Activated naive CD8-positive, alpha-beta T cell treated with anti-CD3 and anti-CD28 coated beads, Interleukin-2, amount 10 ng/mL, durations not matched to agents 7 days and 5 days (primary cell): ENCODE measurements at places on chromosomes 4 and X. TPM values are rescaled to one million over a fixed set of nuclear protein-coding genes. Genes with fewer than 3 reads are reported as not detected.

- no peak overlapping the region for H3K4me3 ChIP-seq
- no peak overlapping the region for H3K27ac ChIP-seq
- peaks cover 56% of the 10 kb centered on the region for H3K4me1 ChIP-seq
- no peaks in the 10 kb centered on the region for H3K27me3 ChIP-seq
- no peak for DNase-seq
Measured at GRCh38 chr4:10184501-10184938, 67.9 kb upstream of the WDR1 start.

The CNKSR2 gene
- 9.2 TPM for total RNA-seq

DNA sequence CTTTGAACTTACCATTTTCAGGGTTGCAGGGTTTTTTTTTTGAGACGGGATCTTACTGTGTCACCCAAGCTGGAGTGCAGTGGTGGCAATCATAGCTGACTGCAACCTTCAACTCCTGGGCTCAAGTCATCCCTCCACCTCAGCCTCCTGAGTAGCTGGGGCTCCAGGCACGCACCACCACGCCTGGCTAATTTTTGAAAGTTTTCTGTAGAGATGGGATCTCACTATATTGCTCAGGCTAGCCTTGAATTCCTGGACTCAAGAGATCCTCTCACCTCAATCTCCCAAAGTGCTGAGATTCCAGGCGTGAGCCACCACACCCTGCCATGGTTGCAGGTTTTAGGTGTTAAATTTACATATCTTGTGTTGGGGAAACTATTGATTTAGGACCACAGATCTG lies 64.5 kb downstream of the STOX2 start:
- H3K4me1 ChIP-seq, result peaks cover 2% of the 10 kb centered on the region
- no peak for DNase-seq
- H3K36me3 ChIP-seq, result no peaks in the 10 kb centered on the region
- H3K27ac ChIP-seq, result no peak overlapping the region
- H3K4me3 ChIP-seq, result no peak overlapping the region

The AMBN gene
- total RNA-seq, result not detected

- H3K27ac ChIP-seq, result peak overlapping the region; percentile 47
- H3K27me3 ChIP-seq, result peaks cover 10% of the 10 kb centered on the region
- no peak for DNase-seq
- no peak overlapping the region for H3K4me3 ChIP-seq
- H3K4me1 ChIP-seq, result peaks cover 22% of the 10 kb centered on the region
Measured at GRCh38 chr4:2785613-2786012, 7.3 kb upstream of the SH3BP2 start.

DNA sequence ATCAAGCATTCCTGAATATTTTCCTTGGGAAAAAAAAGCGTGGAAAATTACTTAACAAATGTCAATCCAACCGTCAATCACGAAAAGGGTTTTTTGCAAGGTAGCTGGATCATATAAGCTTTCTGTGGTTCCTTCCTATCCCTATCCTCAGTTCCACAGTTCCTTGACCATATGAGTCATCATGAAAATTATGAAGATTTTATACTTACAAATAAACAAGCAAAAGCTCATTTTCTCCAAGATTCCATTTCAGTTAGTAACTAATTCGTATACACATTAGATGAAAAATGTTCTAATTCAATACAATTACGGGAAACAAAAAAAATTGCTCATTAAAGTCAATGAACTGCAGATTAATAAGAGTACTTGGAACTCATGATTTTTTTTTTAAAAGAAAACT lies 228.8 kb downstream of the NSUN7 start:
- no peak overlapping the region for H3K4me3 ChIP-seq
- DNase-seq, result no peak
- H3K27me3 ChIP-seq, result peaks cover 16% of the 10 kb centered on the region
- H3K36me3 ChIP-seq, result no peaks in the 10 kb centered on the region
- H3K27ac ChIP-seq, result no peak overlapping the region

GRCh38 chr4:75189711-75190335 lies 256.9 kb downstream of the PARM1 start:
- H3K27me3 ChIP-seq, result no peaks in the 10 kb centered on the region
- no peaks in the 10 kb centered on the region for H3K36me3 ChIP-seq
- no peak overlapping the region for H3K27ac ChIP-seq
- no peaks in the 10 kb centered on the region for H3K4me1 ChIP-seq
- no peak for DNase-seq

DNA sequence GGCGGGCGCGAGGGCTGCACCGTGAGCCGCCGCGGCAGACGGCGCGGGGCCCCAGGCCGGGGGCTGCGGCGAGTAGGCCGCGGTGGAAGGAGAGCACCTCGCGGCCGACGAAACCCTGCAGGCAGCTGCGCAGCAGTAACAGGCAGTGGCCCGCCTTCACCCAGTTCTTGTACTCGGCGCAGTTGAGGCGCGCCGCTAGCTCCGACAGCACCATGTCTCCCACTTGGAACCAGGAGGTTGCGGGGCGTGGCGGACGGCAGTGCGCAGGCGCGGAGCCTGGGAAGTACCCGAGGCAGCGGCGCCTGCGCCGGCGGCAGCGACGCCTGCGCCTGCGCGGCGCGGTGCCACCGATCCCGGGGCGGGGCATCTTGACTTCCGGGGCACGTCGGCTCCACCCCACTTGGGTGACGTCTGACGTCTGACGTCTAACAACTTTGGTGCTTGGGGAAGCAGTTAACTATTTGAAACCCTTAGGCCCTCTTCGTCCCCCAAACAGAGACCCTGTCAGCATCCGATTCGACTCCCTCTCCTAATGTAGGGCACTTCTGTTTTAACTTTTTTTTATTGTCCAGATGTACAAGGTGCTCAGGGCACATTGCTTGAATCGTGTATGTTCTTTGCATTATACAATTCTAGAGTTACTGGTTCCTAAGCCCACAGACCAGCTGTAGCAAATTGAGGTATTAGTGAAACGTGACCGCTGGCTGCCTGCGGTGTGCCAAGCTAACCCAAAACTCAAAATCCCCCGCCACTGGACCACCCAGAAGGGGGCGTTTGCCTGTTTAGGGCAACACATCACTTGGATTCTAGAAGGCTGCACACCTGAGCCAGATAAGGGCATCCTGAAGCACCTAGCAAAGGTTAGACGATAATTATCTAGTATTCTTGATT lies at the start of gene CXorf38:
TSS of gene CXorf38 (minus strand) at position 255 of the 891 bp plus-strand sequence. CDS start at position 214, 41 bp downstream.
- H3K27me3 ChIP-seq, result no peaks in the 10 kb centered on the region
- H3K4me1 ChIP-seq, result peaks cover 14% of the 10 kb centered on the region
- peak within 1 kb of the TSS; percentile 97 for H3K27ac ChIP-seq
- peaks cover 16% of the 10 kb centered on the region for H3K36me3 ChIP-seq
- DNase-seq, result peak; percentile 91

GRCh38 chr4:34258176-34258575 lies 1986.1 kb downstream of the ARAP2 start:
- no peaks in the 10 kb centered on the region for H3K36me3 ChIP-seq
- no peaks in the 10 kb centered on the region for H3K27me3 ChIP-seq
- H3K4me3 ChIP-seq, result no peak overlapping the region
- no peak for DNase-seq
- H3K27ac ChIP-seq, result no peak overlapping the region
- H3K4me1 ChIP-seq, result no peaks in the 10 kb centered on the region

GRCh38 chr4:94766856-94767255 lies 9.1 kb downstream of the BMPR1B start:
- no peaks in the 10 kb centered on the region for H3K4me1 ChIP-seq
- no peak overlapping the region for H3K4me3 ChIP-seq
- H3K27ac ChIP-seq, result no peak overlapping the region
- no peaks in the 10 kb centered on the region for H3K36me3 ChIP-seq
- H3K27me3 ChIP-seq, result peaks cover 26% of the 10 kb centered on the region

DNA sequence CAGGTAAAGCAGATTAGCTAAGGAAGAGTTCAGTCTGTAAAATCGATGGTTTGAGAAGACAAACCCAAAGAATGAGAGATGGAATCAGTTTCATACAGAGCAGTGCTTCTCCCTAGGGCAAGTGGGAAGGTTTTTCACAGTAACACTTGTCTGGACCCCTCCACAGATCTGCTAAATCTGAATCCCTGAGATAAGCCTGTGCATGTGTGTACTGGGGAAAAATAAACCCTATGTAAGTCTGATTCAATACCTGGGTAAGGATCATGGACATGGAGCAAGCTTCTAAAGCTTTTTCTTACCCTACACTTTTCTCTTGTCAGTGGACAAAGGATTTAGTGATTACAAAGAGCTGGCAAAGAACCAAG lies 13.6 kb downstream of the ELOVL6 start:
- H3K4me1 ChIP-seq, result peaks cover 11% of the 10 kb centered on the region
- H3K27ac ChIP-seq, result no peak overlapping the region
- H3K27me3 ChIP-seq, result no peaks in the 10 kb centered on the region
- H3K4me3 ChIP-seq, result no peak overlapping the region

- no peak overlapping the region for H3K27ac ChIP-seq
- H3K36me3 ChIP-seq, result peaks cover 36% of the 10 kb centered on the region
- H3K27me3 ChIP-seq, result no peaks in the 10 kb centered on the region
- DNase-seq, result no peak
Measured at GRCh38 chrX:2345562-2345961, 155.2 kb downstream of the DHRSX start.

The ENAM gene
- not detected for total RNA-seq

DNA sequence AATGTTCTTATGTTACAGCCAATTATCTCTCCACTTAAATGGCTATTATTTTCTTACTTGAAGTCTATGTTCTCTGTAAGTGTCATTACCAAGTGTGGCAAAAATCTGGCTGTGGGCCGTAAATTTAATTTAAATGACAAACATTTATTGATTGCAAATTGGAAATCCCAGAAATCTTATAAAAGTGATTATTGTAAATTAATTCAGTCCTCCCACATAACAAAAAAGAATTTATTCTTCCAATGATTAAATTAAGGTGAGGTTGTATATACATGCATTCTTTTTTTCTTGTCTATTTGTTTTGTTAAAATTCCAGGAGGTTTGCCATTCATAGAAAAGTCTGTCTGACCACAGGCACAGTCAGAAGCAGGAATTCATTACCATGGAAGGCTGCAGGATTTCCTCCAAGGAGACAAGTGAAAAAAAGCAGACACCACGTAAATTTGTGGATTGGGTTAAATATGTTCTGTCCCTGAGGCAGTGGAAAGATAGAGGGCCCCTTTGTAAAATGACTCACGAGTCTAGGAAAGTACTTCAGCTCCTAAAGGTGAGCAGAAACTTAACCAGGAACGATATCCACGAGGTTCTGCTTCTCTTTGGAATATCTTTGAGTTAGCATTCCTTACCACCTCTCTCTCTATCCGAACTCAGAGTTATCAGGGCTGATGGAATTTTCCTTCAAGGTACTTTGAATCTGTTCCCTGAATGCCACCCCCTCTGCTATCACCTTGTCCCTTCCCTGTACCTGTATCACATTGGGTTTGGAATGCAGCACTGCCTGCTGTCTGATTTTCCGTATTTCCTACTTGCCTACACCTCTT lies 10.7 kb downstream of the PPARGC1A start:
- no peaks in the 10 kb centered on the region for H3K27me3 ChIP-seq
- H3K36me3 ChIP-seq, result no peaks in the 10 kb centered on the region
- no peaks in the 10 kb centered on the region for H3K4me1 ChIP-seq
- H3K4me3 ChIP-seq, result no peak overlapping the region
- H3K27ac ChIP-seq, result no peak overlapping the region
- no peak for DNase-seq

DNA sequence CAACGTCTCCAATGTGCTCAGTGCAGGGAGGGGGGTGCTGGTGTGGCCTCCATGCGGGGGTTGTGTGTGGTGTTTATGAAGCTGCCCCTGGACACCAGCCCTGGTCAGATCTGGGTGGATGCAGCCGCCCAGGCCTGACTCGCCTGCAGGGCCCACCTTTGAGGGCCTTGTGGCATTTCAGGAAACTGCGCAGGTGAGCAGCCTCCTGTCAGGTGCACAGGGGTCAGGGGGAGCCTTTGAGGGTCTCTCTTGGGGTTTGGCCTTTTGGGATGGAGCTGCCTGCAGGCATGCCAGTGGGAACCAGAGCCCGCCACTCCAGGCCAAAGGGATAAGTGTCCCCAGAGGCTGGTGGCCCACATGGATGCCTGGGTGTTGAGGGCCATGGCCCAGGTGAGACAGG lies 45.4 kb downstream of the ADRA2C start:
- peaks cover 5% of the 10 kb centered on the region for H3K27me3 ChIP-seq
- H3K4me1 ChIP-seq, result no peaks in the 10 kb centered on the region
- H3K4me3 ChIP-seq, result no peak overlapping the region

DNA sequence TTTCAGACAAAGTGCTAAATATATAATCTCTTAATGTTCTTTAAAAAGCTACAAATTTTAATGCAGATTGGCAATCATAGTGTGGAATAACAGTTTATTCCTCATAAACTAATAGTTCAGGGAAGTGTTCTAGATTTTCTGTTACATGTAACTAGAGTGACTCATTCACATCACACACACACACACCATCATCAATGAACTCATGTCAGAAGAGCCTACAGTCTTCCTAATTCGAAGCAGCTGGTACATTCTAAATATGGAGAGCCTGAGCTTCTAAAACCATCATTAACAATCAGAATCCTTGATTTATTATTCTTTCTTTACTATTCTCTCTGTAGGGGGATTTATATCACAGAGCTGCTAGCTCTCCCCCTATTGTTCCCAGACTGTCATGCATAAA lies 49.6 kb downstream of the DKK2 start:
- no peak for DNase-seq
- no peak overlapping the region for H3K27ac ChIP-seq
- no peaks in the 10 kb centered on the region for H3K27me3 ChIP-seq
- no peaks in the 10 kb centered on the region for H3K36me3 ChIP-seq
- H3K4me1 ChIP-seq, result no peaks in the 10 kb centered on the region
- no peak overlapping the region for H3K4me3 ChIP-seq

DNA sequence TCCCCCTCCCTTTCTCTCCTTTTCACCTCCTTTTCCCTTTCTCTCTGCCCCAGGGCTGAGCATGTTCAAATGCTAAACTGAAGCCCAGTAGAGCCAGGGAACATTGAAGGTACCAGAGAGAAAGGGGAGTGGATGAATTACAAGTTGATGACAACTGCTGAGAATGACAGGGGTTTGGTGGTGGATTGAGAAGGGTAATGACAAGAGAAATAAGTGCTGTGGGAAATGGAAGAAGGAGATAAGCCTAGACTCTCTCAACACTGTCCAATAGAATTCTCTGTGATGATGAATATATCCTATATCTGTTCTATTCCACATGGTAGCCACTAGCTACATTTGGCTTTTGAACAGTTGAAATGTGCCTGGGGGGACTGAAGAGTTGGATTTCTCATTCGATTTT lies 154.5 kb downstream of the TMEM164 start:
- no peaks in the 10 kb centered on the region for H3K27me3 ChIP-seq
- no peak overlapping the region for H3K27ac ChIP-seq
- H3K4me1 ChIP-seq, result peaks cover 12% of the 10 kb centered on the region
- no peaks in the 10 kb centered on the region for H3K36me3 ChIP-seq
- no peak for DNase-seq

DNA sequence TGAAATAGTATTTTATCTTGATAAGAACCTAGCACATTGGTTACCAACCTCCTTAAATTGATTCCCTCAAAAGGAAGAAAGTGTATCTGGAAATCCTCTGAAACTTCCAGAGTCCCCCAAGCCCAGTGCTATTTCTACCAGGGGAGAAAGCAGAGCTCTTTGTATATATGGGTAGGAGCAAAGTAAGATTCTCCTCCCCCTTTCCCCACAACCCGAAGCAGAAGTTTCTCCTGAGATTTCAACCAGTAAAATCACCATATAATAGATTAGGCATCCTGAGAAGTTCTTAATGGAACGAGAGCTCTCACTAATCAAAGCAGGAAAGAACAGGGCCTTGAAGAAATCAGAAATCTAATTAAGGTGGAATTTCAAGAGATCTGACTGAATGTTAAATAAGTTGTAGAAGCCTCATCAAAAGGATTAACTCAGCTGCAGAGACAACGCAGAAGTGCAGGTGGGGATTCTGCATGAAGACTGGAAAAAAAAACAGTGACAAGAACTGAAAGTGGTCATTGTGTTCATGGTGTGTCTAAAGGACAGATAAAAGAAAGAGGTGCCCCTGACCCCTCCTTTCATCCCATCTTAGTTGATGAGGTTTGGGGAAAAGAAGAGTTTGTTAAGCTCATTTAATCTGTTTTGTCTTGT lies 39.1 kb downstream of the VSIG4 start:
- no peak for DNase-seq
- H3K27ac ChIP-seq, result no peak overlapping the region
- peaks cover 30% of the 10 kb centered on the region for H3K36me3 ChIP-seq
- no peak overlapping the region for H3K4me3 ChIP-seq
